NCI-H524 treated with DMSO at 0.1 percent for 48 hours (cell line): ENCODE measurements at places on chromosomes 16 and 17.

- no peak for DNase-seq
Observed at GRCh38 chr17:58968426-58969061, 138.1 kb downstream of the TRIM37 start.

DNA sequence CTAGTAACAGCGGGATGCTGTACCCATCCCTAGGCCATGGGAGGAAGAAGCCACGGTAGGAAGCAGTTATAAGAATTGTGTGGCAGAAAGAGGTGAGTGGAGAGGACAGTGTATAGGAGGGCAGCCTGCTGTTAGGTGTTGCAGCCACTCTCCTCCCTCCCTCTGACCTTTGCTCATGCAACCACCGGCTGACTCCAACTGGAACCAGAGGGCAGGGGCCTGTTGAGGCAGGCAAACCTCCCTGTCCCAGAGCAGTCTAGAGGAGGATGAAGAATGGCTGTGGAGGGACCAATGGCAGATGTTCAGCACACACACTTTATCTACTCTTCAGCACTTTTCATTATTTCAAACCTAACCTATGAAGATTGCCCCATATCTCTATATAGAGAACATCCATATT lies 2.2 kb downstream of the TXNL4B start:
- no peak for DNase-seq

DNA sequence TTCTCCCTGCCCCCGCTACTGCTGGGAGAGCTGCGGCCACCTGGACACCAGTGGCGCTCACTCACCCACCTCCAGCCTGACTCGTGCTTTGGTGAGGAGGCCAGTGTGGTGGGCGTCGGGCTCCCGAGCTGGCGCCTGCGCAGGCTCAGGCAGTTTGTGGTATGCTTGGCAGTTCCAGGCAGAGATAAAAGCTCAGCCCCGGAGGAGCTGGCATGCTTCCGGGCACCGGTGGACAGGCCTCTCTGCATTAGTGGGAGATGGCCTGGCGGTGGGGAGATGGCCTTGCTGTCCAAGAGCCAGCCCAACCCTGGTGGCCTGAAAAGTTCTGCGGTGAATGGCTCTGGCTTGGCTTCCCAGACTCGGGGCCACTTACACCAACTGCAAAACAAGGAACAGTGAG lies 4.1 kb downstream of the ADGRG1 start:
- DNase-seq = no peak

GRCh38 chr16:440627-441026 lies 15.2 kb downstream of the RAB11FIP3 start:
- DNase-seq = no peak

DNA sequence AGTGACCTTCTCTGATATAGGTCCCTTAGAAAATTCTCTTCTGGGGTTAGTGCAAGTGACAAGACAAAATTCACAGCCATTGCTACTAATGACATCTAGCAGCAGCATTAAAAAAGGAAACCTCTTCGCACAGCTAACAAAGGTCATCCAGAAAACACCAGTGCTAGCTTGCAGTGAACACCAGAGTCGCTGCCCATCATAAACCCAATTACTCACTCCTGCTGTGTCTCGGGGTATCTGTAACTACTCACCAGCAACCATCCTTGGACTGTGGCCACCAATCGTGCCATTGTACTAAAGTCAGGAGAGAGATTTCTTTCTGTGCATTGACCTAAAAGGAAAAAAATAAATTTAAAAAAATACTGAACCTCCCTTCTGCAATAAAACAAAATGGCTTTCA lies 1494.7 kb upstream of the CDH8 start:
- DNase-seq = no peak

- no peak for DNase-seq
Observed at GRCh38 chr16:81702506-81702905, 76.6 kb upstream of the PLCG2 start.

DNA sequence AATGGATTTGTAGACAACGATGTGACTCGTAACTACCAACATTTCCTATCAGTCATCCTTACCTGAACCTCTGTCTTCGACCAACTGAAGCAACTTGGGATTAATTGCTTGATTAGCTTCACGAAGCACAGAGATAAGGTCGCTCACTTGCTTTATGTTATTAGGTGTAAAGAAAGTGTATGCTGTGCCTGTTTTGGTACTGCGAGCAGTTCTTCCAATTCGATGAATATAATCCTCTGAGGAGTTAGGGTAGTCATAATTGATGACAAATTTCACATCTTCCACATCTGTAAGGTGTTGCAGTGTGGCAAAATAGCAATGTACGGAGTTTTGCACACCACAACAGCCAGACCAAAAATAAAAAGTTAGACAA lies 3.6 kb upstream of the POLG2 start:
- DNase-seq = no peak

DNA sequence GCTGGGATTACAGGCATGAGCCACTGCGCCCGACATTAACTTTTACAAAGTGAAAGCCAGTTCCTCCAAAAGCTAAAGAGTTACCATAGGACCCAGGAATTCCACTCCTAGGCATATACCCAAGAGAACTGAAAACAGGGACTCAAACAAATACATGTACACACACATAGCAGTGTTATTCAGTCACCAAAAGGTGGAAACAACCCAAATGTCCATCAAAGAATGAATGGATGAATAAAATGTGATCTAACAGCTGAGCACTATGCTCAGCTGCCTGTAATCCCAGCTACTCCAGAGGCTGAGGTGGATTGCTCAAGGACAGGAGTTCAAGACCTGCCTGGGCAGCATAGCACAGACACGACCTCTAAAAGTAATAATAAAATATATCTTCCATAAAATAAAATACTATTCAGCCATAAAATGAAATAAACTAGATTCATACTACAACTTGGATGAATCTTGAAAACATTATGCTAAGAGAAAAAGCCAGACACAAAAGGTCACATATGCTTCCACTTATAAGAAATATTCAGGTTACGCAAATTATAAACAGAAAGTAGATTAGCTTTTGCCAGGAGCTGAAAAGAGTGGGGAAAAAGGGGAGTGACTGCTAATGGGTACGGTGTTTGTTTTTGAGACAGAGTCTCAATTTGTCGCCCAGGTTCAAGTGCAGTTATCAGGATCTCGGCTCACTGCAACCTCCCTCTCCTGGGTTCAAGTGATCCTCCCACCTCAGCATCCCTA lies 9.3 kb upstream of the USP7 start:
- DNase-seq = no peak

GRCh38 chr16:11079652-11080187 lies 135.4 kb downstream of the CLEC16A start:
- no peak for DNase-seq

GRCh38 chr17:42865638-42866094 lies 14.7 kb downstream of the AOC3 start:
- no peak for DNase-seq

DNA sequence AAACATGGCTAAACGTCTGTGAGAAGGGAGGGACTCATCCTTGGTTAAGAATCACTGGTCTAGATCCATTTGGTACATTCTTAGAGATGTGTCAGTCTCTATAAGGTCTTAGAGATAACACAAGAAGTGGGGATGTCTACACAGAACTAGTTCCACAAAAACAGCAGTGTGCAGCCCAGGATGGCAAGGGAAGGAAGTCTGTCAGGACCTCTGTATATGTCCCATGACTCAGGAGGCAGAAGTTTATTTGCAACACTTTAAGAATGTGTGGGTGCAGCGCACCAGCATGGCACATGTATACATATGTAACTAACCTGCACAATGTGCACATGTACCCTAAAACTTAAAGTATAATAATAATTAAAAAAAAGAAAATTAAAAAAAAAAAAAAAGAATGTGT lies 548.5 kb upstream of the SOX9 start:
- no peak for DNase-seq

- no peak for DNase-seq
Observed at GRCh38 chr16:50708373-50709060, 15.1 kb downstream of the NOD2 start.

GRCh38 chr16:81261049-81261648 lies 22.7 kb downstream of the BCO1 start:
- DNase-seq = no peak

DNA sequence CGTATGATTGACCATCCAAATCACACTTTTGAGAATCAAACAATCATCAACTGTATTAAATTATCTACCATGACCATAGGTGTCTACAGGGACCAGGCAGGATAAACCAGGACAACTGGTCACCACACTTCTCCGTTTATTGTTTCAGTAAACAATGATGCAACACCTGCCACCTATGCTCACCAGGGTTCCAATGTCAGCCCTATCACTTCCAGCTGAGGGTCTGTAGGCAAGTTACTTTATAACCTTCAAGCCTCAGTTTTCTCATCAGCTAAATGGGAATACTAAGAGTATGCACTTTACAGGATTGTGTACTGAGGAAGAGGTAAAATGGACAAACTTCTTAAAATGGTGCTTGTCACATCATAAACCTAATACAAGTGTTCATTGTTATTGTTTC lies 14.9 kb downstream of the TMEM114 start:
- DNase-seq = no peak

- peak; percentile 61 for DNase-seq
Observed at GRCh38 chr17:75288770-75289114, 491 bp downstream of the SLC25A19 start.

DNA sequence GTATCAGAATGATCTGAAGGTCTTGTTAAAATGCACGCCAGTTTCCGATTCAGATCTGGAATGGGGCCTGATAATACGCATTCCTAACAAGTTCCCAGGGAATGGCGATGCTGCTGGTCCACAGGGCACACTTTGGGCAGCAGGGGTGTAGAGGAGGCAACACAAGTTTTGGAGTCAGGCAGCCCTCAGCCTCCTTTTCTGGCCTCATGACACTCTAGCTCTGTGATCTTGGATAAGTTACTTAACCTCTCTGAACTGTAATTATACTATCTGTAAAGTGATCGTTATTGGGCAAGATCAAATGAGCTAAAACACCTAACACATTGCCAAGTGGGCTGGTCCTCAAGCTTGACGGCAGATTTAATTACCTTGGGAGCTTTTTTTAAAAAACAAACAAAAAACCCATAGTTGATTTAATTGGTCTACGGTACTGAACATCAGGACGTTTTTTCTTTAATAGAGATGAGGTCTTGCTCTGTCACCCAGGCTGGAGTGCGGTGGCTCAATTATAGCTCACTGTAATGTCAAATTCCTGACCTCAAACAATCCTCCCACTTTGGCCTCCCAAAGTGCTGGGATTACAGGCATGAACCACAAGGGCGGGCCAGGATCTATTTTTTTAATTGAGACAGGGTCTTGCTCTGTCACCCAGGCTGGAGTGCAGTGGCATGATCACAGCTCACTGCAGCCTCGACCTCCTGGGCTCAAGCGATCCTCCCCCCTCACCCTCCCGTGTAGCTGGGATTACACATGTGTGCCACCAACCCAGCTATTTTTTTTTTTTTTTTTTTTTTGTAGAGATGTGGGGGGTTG lies 10.0 kb upstream of the MRPS23 start:
- DNase-seq = no peak

- no peak for DNase-seq
Observed at GRCh38 chr17:28996554-28997096, 9.2 kb downstream of the SEZ6 start.

DNA sequence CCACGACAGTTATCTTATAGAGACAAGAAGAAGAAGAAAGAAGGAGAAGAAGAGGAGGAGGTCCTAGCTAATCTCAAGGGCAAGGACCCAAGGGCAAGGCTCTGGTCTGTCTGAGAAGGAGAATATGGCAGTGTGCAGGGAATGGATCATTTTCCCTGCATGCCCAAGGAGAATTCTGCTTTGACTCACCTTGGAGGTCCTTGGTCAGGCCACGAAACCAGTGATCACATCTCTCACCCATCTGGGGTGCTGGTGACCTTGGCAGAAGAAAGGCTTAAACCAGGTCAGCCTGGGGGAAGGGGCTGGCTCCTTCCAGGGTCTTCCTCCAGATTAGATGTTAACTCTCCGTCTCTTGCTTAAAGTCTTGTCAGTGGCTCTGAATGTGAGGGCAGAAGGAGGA lies 1.6 kb upstream of the FMNL1 start:
- no peak for DNase-seq

DNA sequence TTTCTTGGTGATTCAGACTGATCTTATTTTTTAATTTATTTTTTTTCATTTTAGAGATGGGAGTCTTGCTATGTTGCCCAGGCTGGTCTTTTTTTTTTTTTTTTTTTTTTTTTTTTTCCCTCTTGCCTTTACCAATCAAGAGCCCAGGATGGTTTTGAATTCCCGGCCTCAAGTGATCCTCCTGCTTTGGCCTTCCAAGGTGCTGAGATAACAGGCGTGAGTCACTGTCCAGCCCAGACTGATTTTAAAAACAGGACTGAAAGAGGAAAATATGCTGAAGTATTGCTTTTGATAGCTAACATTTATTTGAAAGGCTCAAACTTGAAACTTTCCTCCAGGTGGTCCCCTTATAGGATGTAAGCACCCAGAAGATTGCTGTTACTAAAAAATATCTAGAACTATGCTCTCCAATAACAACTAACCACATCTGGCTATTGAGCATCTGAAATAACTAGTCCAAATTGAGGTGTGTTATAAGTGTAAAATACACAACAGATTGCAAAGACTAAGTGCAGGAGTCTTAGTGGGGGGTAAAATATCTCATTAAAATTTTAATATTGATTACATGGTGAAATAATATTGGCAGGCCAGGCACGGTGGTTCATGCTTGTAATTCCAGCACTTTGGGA lies 15.8 kb upstream of the BRIP1 start:
- no peak for DNase-seq

DNA sequence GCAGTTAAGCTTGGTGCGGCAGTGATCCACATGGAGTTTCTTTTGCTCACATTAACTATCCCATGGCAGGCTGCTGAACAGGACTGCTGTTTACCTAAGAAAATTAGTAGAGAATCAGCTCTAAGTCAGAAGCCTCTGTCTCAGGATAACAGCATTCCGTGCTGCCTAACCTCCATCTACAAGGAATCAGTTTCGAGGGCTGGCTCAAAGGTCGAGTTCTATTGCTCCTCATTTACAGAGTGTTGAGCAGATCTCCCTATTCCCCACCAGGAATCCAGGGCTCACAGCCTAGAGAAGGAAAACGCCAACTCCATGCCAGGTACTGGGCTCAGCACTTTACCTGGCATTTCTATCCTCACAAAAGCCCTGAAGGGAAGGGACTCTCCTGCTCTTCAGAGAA lies 9.9 kb downstream of the GINS2 start:
- DNase-seq = no peak

DNA sequence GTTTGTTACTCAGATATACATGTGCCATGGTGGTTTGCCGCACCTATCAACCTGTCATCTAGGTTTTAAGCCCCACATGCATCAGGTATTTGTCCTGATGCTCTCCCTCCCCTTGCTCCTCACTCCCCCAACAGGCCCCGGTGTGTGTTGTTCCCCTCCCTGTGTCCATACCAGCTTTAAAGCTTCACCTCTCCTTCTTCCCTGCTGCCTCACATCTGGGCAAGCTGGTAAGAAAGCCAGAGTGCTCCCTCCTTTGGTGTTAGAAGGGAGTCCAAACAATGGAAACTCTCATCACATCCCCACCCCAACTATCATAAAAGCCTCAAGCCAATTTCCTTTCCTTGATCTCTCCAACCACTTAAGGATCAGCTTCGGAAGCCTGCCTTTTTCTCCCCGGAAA lies 1115.6 kb upstream of the GOT2 start:
- DNase-seq = no peak

GRCh38 chr17:57152967-57153528 lies 68.0 kb downstream of the AKAP1 start:
- DNase-seq = no peak
